ENCODE measurements at places on chromosomes 1 and 21.

DNA sequence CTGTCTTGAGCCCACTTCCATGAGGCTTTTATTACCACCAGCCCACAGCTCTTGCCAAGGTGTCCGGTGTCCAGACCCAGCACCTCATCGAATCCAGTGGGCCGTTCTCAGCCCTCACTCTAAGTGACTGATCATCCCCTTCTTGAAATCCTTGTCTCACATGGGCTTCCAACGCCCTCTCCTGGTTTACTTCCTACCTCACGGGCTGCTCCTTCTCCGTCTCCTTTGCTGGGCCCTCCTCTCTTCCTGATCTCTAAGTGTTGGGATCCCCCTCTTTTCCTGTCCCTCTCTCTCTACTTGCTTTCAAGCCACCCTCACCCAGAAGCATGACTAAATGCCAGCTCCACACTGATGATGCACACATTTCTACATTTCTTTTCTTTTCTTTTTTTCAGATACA lies 9.0 kb upstream of the RHBG start:
- no peak for DNase-seq

DNA sequence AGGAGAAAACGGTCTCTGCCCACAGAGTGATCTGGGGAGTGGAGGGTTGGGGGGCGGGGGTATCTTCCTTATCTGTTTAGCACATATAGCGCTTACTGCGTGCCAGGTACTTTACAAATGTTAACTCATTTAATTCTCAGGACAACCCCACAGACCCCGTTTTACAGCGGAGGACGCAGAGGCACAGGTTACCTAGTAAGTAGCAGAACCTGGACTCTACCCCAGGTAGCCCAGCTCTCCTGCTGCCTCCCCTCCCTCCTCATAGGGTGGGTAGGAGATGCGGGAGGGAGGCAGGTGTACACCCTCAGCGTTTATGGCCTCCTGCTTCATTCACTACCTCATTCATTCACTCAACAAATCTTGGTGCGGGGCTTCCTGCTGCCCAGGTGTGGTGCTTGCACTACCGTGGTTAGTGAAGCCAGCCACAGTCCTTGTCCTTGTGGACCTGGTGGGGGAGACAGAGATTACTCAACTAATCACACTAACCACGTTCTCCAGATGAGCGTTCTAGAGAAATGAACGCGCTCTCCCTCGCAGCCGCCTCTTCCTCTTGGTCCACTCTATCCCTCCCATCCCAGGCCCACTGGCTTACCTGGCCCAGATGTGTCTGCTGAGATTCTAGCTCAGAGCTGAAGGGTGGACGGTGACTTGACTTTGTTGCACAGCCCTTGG lies 102.0 kb downstream of the IER5 start:
- no peak for DNase-seq

DNA sequence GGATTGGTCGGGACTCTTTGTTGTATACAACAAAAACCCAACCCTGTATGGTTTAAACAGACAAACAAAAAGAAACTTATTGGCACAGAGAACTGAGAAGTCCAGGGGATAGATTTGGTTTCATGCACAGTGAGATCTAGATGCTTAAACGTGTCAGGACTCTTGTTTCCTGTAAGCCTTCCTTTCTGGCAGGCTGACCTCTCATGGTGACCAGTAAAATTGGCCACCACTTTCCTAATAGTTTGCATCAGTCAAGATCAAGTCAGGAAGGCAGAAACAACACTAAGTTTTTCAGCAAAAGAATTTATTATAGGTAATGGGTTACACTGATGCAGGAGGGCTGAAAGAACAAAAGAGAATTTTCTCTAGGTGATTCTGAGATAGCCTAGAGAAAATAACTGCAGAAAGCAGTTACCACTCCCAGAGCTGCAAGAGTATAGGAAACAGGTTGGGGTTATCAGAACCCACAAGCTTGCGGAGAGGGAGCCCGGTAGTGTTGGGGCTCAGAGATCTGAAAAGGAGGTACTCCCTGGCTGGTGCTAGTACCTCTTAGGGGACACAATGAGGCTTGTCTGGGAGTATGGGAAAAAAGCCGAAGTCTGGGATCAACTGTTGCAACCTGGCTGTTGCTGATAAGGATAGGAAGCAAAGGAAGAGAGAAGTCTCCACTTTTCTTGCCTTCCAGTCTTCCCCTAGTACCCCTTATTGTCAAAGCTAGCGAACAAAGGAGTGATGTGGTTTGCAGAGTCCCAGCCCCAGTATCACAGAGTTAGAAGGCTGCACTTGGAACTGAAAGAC lies 21.4 kb downstream of the CITED4 start:
- DNase-seq, result no peak

GRCh38 chr1:165497069-165498013 lies 46.5 kb upstream of the LRRC52 start:
- no peak for DNase-seq

GRCh38 chr1:42848823-42849537 lies 2.6 kb downstream of the ZNF691 start:
- DNase-seq, result no peak

DNA sequence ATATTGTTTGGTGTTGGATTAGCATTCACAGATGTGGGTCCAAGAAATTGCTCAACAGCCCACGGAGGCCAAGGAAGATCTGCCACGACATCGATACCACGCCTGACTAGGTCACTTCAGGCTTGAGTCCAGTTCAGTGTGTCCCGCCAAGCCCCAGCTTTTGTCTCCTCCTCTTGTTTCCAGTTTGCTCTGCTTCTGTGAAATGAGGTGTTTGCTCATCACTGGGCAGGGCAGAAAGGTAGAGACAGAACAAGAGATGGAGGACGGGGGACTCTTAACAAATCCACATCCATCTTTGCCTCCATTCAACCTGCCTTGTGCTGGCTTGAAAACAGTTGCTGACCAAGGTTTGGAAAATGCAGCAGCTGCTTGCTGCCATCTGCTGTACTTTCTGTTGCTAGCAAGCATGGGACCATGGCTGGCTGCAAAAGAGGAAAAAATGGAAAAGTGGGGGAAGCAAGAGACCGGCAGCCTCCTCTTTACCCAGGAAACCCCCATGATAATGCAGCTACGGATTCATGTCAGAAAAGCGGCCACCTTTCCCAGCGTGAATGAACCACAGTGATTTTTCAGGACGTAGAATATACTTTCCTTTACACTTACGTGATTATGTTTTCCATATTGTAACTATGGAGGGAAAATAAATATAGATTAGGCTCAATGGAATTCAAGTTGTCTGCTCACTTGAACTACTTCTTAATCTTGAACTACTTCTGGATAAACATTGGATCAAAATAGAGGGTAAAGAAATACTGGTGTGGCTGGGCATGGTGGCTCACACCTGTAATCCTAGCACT lies 80.2 kb upstream of the GREM2 start:
- peak; percentile 50 for DNase-seq

DNA sequence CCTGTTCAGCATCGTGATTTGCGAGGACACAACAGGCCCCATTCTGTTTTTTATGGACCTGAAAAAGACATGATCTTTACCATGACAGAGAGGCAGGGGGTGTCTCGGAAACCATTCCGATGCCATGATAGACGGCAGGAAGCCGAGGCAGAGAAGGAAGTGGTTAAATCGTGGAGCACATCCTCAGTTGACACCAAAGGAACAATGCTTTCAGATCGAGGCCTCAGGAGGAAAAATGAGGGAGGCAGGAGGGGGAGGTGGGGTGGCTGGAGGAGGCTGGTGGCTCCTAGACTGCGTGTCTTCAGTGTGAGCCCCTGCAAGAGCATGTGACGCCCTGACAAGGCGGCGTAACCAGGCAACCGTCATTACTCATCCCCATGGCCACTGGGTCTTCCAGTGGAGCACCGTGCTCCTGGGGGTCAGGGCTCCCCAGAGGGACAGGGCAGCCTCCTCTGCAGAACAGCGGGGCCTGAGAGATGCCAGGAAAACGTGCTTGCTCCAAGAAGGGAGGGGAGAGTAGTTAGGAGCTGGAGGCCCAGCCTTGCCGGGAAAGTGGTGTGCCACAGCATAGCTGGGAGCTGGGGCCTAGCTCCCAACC lies 172.8 kb upstream of the TMEM51 start:
- DNase-seq, result no peak

DNA sequence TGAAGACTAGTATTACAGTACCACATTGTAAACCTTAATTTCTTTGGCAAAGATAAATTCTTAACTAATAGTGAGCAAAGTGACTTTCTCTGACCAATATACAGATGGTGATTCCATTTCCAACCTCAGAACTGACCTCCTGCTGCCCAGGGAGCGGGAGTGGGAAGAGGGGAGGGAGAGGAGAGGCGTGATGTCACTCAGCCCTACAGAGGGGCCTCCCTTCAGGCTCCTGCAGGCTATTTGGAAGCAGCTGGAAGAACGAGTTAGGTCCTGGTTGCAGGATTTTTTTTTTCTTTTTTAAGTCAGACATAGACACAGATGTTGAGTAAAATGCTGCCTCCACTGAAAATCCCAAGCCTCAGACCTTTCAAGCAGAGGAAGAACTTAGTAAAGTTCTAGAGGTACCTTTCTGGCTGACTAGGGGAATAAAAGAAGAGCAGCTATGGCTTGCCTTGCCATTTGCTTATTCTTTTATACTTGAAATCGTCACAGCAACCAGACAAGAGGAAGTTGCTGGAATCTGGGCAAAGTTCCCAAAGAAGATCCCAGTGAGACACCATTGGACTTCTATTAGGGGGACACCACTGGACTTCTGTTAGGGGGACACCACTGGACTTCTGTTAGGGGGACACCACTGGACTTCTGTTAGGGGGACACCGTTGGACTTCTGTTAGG lies 54.5 kb downstream of the EXO1 start:
- no peak for DNase-seq

- DNase-seq, result no peak
These were observed 109.1 kb upstream of the HOOK1 start for GRCh38 chr1:59705466-59706302.

- no peak for DNase-seq
These were observed 35.4 kb downstream of the TMPRSS15 start for GRCh38 chr21:18368205-18368604.

DNA sequence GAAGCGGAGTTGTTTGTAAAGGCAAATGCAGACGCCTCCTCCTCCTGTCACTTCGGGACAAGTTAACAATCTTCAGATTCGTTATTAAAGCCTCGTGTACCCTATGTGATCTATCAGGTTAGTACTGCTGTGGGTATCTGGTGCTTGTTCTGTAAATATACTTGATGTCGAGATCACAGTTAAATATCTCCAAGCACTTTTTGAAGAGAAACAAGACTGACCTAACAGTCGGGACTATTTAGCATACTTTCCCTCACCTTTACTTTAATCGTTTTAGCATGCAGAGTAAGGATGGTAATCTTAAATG lies 710 bp downstream of the KLHL20 start:
- no peak for DNase-seq

DNA sequence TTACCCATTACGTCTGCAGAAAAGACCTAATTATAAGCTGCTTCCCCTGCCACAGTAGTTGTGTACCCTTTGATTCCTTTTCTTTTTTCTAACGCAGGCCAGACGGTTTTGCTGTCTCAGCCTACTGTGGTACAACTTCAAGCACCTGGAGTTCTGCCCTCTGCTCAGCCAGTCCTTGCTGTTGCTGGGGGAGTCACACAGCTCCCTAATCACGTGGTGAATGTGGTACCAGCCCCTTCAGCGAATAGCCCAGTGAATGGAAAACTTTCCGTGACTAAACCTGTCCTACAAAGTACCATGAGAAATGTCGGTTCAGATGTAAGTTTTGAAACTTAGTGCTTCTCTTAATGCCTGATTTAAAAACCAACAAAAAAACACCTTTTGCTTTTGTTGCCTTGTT lies 35.8 kb downstream of the ATF6 start:
- peak; percentile 12 for DNase-seq

DNA sequence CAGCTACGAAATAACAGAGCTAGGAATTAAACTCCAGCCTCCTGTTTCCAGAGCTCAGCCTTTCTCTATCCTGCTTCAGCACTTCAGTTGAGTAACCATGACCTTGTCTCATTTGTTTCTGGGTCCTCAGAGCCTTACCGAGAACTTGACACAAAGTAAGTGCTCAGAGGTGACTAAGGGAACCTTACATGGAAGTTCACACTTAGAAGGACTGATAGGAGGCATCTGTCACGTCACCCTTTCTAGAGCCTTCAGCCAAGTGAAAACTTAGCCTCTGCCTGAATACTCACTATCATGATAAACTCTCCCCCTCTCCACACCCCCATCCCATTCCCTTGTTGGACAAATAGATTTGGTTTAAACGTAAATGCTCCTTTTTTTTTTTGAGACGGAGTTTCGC lies 9.8 kb upstream of the LUZP1 start:
- DNase-seq, result no peak

DNA sequence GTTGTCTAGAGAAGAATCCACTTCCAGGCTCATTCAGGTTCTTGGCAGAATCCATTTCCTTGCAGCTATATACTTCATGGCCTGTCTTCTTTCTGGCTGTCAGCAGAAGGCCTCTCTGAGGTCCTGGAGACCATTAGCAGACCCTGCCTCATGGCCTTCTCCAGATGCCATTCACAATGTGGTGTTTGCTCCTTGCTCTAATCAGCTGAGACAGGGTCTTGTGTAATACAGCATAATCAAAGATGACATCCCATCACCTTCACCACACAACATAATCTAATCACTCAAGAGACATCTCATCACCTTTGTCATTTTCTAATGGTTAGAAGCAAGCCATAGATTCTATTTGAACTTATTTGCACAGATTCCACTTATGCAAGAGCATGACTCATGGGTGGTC lies 403.9 kb upstream of the LRRC7 start:
- DNase-seq, result no peak

GRCh38 chr1:158103861-158104522 lies 76.7 kb upstream of the CD1D start:
- DNase-seq, result no peak

GRCh38 chr1:8154621-8155052 lies 128.5 kb upstream of the ERRFI1 start:
- DNase-seq, result no peak

DNA sequence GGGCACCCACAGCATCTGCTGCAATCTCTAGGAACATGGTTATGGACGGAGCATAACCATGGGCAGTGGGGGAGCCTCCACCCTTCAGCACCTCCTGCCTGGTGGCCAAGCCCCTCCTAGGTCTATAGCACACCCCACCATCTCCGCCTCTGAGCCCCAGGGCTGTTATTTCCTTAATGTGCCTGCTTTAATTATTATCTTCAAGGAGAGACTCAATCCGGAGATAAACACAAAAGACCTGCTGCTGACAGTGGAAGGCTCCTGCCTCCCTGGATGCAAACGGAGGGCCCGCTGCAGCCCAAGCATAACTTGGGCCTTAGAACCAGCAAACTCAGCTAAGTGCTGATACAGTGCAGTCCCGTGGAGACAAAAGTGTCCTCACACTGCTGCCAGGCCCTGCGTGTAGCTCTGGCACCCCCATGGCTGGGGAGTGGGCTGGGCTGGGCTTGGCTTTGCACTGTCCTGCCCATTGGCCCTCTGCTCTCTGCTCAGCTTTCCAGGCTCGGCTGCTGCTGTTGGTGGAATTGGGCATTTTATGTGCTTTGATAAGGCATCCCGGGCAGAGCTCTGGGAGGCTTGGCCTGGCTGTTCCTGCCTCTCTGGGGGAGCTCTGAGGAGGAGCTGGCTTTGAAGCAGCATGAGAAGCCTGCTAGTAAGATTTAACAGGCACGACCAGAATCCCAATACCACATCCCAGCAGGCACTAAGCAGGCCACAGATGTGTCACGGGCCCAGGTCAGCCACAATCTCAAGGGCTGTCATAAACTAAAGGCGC lies 620.2 kb downstream of the PTPRU start:
- DNase-seq, result no peak

- DNase-seq, result no peak
These were observed 4.8 kb downstream of the RSPO1 start for GRCh38 chr1:37629726-37630425.

GRCh38 chr1:109432336-109432735 lies 6.1 kb upstream of the PSMA5 start:
- no peak for DNase-seq

Measured in iPS DF 19.7 (cell line).